ENCODE measurements at places on chromosomes 4 and X.

- no peak for DNase-seq
These were observed 119.8 kb downstream of the DCK start for GRCh38 chr4:71113294-71113693.

DNA sequence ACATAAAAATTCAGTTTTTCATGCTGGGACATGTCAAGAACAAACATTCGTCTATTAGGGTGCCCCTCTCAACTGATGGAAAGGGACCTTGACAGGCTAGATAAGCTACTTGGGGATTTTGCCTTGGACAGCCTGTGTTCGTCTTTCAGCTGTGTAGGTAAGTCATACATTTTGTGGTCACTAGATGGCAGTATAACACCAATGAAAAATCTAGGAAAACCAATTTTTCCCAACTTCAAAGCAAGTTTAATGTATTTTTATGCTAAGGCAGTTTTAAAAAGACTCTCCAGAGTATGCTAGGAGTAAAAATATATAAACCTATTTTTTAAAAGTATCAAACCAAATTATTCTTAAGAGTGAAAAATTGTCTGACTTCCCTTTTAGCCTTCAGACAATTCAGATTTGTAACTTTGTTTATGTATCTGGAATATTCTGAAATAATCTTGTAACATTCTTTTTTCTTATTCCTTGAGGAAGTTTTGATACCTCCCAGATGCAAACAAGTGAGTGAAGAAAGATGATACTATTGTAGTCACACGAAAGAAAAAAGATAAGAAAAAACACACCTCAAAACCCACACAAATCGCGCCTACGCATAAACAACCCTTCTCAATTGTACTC is 158.3 kb downstream of the CPE start:
- no peak for DNase-seq

DNA sequence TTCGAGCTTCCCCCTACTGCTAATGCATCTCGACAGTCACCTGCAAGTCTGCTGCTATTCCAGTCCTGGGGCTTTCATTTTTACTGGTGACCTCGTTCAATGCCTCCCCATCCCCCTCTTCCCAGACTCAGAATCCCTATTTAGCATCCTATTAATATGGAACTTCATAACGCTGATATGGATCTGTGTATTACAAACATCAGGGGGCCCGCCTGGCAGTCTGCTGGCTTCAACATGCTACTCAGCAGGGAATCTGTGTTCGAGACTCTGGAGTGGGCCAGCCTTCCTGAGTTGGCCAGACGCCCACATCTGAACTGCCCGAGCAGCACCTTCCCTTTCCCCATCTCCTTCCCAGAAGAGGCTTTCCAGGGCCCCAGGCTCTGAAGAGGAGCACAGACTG is 173.9 kb upstream of the PPARGC1A start:
- DNase-seq = no peak

- DNase-seq = no peak
These were observed 364.3 kb downstream of the FBXO8 start for GRCh38 chr4:173919196-173919595.

GRCh38 chr4:186634591-186635128 is 79.3 kb upstream of the MTNR1A start:
- DNase-seq = no peak

GRCh38 chr4:76219299-76220055 is 5.9 kb upstream of the SCARB2 start:
- DNase-seq = no peak

DNA sequence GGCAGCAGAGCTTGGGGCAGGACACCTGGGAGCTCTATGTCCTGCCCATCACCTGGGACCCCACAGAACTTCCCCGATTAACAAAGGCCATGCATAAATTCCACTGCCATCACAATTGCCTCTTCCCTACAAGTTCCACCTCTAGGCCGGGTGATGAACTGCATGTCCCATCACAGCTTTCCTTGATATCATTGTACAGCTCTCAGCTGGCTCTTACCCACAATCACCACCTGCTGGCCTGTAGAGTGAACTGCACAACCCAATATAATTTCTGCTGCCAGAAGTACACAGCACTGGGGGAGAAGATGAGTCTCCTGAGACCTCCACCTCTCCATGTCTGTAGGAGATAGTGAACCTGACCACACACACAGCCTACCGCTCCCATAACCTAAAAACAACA is 285.0 kb upstream of the AADAT start:
- DNase-seq = no peak

GRCh38 chrX:110699109-110699508 is 96.5 kb downstream of the CHRDL1 start:
- DNase-seq = no peak

GRCh38 chrX:3712051-3712869 is 1.2 kb downstream of the PRKX start:
- peak; percentile 14 for DNase-seq

- DNase-seq = no peak
These were observed 106.8 kb downstream of the STOX2 start for GRCh38 chr4:184011826-184012380.

DNA sequence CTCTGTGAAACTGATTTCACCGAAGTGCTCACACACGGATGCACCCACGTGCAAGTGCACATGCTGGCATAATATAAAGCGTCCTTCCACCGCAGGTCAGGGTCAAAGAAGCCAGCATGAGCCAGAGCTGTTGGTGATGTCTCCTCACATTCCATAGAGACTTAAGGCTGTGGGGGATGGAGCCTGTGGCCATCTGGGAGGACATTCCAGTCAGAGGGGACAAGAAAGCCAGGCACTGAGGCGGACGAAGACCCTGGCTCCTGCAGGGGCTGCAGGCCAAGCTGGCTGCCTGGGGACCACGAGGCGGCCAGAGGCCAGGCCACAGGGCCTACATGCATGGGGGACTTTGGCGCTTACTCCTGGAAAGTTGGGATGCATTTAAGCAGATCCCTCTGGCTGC is 7.7 kb downstream of the RNF212 start:
- DNase-seq = no peak

GRCh38 chrX:111207851-111208250 is 62.4 kb downstream of the CAPN6 start:
- DNase-seq = no peak

DNA sequence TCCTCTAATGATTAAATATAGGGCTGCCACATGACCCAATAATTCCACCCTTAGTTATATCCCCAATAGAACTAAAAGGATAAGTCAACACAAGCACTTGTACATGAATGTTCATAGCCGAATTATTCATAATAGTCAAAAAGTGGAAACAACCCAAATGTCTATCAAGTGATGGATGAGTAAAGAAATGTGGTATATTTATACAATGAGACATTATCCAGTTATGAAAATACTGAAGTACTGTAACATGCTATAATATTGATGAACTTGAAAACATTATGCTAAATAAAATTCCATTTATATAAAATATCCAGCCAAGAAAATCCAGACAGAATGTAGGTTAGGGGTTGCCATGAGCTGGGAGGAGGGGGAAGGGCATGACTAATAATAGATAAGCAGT is 436.7 kb upstream of the AADAT start:
- DNase-seq = no peak

GRCh38 chrX:43562372-43562771 is 93.7 kb upstream of the MAOA start:
- DNase-seq = no peak

DNA sequence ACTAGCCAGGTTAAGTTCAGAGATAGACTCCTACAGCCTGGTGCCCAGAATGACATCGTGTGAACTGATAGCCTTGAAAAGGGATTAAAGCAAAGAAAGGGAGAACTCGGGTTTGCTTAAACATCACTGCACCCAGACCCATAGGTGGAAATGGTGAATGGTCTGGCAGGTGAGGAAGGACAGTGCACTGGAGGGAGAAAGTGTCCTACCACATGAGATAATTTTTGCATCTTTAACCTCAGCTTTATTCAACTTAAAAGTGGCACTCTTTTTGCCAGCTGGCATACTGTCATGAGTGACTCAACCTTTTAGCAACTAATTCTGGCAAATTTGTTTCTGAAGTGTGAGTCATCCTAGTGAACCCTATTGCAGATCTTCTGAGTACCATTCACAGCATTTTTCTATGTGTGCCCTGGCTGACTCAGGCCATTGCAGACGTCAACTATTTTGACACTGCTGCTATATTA is 53.0 kb upstream of the DAPP1 start:
- DNase-seq = no peak

DNA sequence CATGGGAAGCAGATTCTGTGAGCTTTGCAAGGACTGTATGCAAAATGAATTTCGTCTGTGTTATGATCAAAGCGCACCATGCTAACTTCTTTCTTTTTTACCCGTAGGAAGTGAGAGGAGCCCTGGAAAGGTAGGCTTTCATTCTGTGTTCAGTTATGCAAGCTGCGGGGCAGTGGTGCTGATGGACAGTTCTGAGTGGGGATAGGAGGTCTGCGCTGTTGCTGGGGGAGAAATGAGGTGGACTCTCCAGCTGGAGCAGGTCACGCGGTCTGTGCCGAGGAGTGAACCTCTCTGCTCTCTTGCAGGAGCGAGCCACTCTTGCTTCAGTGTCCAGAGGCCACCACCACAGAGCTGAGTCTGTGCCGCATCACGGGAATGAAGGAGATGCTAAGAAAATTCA is 4.5 kb downstream of the TRIML1 start:
- no peak for DNase-seq

GRCh38 chr4:96186593-96186992 is 346.7 kb downstream of the PDHA2 start:
- DNase-seq = no peak

DNA sequence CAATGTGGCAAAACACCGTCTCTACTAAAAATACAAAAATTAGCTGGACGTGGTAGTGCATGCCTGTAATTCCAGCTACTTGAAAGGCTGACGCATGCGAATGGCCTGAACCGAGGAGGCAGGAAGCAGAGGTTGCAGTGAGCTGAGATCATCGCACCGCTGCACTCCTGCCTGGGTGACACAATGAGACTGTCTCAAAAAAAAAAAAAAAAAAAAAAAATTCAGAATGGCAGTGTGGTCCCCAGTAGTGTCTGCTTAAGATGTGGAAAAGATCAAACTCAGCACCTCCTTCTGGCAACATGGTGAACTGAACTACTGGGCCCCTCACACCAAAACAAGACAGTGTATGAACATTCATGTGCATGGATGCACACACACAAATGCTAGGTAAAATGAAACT is 32.2 kb downstream of the SMS start:
- DNase-seq = peak; percentile 53

DNA sequence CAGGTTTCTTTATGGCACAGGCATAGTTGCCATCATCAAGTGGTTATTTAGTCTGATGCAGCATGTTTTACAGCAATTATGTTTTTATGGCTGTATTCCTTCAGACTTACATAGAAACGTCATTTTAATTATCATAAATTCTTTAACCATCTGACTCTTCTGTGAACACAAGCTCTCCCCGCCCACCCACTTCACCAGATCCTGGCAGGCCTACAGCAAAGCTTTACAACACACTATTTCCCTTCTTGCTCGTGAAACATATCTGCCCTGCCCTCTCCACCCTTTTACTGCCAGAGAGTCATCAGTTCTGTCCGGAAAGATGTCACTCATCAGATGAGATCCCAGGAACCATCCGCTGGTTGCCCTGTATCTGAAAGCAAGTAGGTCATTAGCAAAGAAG is 120.5 kb downstream of the HS6ST2 start:
- no peak for DNase-seq

DNA sequence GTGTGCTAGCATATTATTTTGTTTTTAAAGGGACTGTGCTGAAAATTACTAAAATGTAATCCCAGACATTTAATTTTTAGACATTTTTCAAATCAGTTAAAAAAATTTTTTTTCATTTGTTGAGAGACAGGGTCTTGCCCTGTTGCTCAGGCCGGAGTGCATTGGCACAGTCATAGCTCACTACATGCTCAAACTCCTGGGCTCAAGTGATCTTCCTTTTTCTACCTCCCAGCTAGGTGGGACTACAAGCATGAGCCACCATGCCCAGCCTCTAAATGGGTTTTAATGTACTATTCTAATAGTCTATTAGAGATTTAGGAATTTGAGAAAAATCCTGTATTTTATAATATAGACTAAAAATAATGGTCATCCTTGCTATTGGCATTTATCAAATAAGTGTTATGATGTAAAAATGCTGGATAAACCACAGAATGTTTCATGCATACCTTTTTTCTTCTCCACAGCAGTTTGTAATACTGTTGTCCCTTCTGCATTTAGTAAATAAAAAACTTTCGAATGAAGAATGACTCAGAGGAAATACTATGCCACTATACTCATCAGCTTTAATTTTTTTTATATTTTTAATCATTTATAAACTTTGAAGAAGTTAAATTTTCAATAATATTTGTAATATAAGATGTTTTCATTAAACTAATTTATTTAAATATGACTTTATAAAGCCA is 29.9 kb downstream of the CPEB2 start:
- no peak for DNase-seq

DNA sequence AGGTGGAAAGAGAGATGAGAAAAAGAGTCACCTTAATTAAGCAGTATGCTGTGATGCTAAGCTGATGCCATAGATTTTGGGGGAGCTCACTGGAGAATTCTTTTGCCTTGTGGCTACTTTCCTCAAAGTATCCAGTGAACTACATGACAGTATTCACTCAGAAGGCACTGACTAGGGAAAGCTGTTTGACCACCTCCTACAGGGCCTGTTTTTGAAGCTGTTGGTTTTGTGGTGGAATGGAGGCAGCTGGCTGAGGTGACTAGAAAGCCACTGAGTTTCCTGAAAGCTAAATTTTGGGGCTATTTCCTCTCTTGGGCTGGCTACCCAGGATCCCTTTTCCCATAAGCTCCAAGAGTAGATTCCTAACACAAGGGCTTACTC is 124.8 kb upstream of the EOLA2 start:
- DNase-seq = no peak

DNA sequence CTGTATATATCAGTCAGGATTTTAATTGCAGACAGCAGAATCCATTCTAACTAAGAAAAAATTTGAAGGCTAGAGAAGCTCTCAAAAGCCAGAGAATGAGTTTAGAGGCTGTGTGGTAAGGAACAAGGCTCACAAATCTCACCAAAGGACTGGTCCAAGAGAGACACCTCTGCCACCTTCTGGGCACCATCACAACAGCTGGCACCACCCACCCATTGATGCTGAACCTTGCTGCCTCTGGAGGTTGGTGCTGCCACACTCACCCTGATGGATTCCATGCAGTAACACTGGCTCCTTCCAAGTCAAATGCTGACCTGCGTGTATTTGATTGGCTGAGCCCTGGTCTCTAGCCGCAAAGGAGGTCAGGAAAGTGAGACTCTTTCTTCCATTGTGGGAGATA is 100.8 kb downstream of the BEND2 start:
- DNase-seq = no peak

All from central memory CD4-positive, alpha-beta T cell (primary cell).